ENCODE measurements at places on chromosomes 2 and 18.

DNA sequence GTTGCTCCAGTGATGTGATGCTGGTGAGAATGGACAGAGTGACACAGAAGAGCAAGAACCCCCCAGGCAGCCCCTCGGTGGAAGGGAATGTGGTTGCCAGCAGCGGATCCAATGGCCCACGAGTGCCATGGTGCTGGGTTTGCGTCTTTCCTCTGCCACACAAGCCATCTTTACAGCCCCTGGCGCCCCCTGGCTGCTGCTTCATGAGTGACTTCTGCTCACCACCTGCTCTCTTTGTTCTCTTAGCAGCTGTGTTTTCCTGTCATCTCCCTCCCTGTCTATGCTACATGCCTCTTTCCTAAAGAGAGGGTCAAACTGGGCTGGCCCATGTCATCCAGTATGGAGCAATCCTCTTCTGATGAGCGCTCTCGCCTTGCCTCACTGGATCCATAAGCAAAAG, 300.0 kb upstream of the SMIM21 start:
- no peak for DNase-seq

DNA sequence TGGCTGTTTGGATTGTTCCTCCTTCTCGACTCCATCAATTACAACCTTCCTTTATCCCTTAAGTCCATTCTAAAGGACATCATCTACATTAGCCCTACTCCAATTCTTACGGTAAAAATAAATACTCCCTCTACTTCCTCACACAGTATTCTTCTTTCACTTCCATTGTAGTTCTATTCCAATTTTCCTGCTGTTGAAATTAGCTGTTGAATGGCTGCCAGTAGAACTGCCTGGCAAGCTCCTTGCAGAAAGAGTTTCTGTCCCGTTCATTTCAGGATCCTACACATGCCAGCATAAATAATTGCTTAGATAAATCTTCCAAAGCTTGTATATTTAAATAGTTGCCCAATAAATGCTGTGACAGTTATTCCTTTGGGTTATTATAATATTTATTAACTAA, 459.3 kb upstream of the TRIB2 start:
- DNase-seq: no peak

GRCh38 chr2:137939026-137939425, 25.2 kb upstream of the HNMT start:
- no peak for DNase-seq

GRCh38 chr18:37254236-37254754, 311.3 kb downstream of the CELF4 start:
- DNase-seq: no peak

DNA sequence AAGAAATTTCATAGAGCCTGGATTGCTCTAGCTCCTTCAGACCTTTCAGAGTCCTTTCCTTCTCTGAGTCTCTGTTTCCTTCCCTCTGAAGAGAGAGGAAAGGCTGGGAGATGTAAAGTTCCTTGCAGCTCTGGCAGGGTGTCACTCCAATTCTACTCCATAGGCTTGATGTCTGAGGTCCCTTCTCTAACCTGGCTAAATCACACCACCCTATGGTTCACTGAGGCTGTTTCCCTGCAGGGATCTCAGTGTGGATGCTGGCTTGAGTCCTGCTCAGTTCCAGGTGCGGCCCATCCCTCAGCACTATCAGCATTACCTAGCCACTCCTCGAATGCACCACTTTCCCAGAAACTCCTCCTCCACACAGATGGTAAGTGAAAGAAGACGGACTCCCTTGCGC, 209.7 kb downstream of the LOXHD1 start:
- no peak for DNase-seq

- DNase-seq: no peak
Observed at GRCh38 chr18:48452861-48453323, 43.7 kb upstream of the ZBTB7C start.

- DNase-seq: no peak
Observed at GRCh38 chr2:16179701-16180416, 239.5 kb downstream of the MYCN start.

DNA sequence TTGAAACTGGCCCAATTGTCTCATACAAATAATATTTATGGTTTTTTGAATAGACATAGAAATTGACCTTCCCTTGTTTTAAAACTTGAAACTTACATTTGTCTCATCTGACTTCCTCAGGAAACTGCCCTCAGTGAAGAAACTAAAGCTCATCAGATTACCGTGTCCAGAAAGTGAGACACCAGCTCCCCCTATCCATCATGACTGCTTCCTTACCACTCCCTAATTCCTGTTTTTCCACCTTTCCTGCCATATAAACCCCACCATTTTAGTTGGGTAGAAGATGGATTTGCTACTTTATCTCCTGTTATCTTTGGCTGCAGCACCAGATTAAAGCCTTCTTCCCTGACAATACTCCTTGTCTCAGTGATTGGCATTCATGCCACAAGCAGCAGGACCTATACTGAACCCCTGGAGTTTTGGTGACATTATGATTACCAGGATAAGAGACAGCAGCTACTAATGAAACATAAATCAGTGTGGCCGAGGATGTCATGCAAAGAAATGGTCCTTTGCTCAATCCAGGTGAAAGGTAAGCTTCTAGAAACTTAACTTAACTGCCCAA, 1627.6 kb upstream of the ZEB2 start:
- DNase-seq: no peak

- DNase-seq: no peak
Observed at GRCh38 chr2:134936691-134937090, 18.1 kb downstream of the CCNT2 start.

GRCh38 chr2:29729401-29729800, 192.0 kb downstream of the ALK start:
- DNase-seq: no peak

DNA sequence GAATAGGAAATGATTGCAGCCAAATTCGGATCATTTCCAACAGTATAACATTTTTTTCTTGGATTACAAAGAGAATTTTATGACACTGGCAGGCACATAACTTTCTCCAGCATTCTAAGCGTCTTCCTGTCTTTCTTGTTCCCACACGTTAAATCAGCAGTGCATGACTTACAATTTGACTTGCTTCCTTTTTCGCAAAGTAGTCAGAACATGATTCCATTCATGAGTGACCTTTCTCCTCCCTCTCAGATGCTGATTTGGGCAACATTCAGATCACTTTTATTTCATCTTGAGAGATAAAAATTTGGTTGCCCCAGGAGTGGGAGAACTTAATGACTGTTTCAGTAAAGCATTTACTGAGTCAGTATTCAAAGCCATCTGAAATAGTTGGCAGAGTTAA, 858.7 kb upstream of the ACVR2A start:
- no peak for DNase-seq

GRCh38 chr2:127067620-127068350, 39.2 kb downstream of the BIN1 start:
- no peak for DNase-seq

- no peak for DNase-seq
Observed at GRCh38 chr2:9179572-9180201, 26.9 kb upstream of the ASAP2 start.

DNA sequence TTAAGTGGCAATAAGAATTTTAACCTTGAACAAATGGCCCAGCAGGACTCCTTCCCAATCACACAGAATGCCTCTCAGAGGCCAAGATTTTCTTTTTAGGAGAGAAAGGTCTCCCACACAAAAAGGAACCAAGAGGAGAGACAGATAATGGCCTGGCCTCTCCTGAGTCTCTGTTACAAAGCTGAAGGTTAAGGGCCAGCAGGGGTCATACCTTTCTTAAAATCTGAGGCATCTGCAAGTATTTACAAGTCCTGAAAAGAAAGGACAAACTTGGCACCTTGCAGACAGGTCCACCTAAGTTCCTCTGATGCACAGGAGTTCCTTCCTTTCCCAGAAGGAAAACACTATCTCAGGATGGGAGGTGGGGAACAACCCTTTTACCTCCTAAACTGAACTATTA, 142.3 kb downstream of the TMEM163 start:
- DNase-seq: no peak

Data from caudate nucleus (tissue), 63 donors.